Naive thymus-derived CD4-positive, alpha-beta T cell (primary cell): ENCODE measurements at places on chromosomes 4 and X. TPM values are rescaled to one million over a fixed set of nuclear protein-coding genes. Genes with fewer than 3 reads are reported as not detected.

GAGE12E gene
- not detected for total RNA-seq

MTNR1A gene
- total RNA-seq: not detected in 2 replicates

PABPC4L gene
- total RNA-seq: not detected

MED14 gene
- total RNA-seq: 48.2 TPM

PDGFC gene
- total RNA-seq: 2.0 TPM

NAA11 gene
- total RNA-seq: not detected in 2 replicates

SFRP2 gene
- total RNA-seq: not detected

FHDC1 gene
- 0.05 TPM for total RNA-seq

PDE6B gene
- total RNA-seq: 16.2 and 18.3 TPM in 2 replicates

TAF1 gene
- 86.7 TPM for total RNA-seq

DUSP21 gene
- not detected for total RNA-seq

F9 gene
- total RNA-seq: not detected

NRK gene
- not detected for total RNA-seq

PDLIM3 gene
- total RNA-seq: not detected

GC gene
- total RNA-seq: not detected

GRPR gene
- total RNA-seq: not detected

TMLHE gene
- total RNA-seq: 15.7 TPM

GAGE1 gene
- total RNA-seq: not detected

GRCh38 chr4:88803600-88804096, 106.0 kb upstream of the NAP1L5 start:
- H3K36me3 ChIP-seq: peaks cover 6% of the 10 kb centered on the region
- no peaks in the 10 kb centered on the region for H3K4me1 ChIP-seq
- no peak overlapping the region for H3K27ac ChIP-seq

- H3K27ac ChIP-seq: no peak overlapping the region
- H3K27me3 ChIP-seq: no peaks in the 10 kb centered on the region
These were observed 149.0 kb upstream of the SPOCK3 start for GRCh38 chr4:167383291-167383690.

- no peak overlapping the region for H3K27ac ChIP-seq
- DNase-seq: no peak
- H3K27me3 ChIP-seq: no peaks in the 10 kb centered on the region
- H3K36me3 ChIP-seq: no peaks in the 10 kb centered on the region
- no peak overlapping the region for H3K4me3 ChIP-seq
These were observed 80.8 kb upstream of the ANK2 start for GRCh38 chr4:112968451-112969159.

DNA sequence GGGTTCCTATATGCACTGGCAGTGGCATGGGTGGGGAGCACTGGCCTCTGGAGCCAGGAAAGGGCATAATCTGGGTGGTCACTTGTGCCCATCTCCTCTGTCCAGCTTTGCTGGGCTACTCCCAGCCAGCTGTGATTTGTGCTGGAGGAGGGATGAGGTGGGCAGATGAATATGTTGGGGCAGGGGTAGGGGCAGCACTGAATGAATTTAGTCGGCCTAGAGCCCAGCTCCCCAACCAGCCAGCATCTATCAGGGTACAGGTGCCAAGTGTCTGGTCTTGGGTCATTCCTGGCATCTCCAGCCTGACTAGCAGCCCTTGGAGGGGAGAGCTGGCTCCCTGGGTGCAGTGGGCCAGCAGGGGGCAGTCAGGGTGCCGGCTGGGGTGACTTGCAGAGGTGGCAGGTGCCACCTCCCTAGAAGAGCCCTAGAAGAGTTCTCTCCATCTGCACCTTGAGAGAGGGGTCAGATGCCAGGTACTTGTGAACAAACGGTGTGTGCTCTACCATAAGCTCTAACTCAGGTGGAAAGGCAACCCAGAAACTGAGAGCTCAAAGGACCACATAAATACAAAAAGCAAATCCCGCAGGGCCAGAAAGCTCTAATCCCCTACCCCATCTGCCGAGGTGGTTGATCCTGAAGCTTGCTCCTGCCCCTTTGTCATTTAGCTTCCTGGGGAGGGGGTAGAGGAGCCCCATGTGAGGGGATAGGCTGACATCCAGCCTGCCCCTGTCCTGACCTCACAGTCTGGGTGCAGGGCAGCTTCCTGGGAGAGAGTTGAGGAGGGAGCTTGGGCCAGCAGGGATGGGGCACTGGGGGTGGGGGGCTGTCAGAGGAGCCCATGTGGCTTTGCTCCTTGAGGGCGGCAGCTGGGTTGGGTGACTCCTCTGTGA, 2.2 kb downstream of the SORCS2 start:
- peaks cover 6% of the 10 kb centered on the region for H3K27me3 ChIP-seq
- DNase-seq: no peak
- no peaks in the 10 kb centered on the region for H3K36me3 ChIP-seq
- H3K4me1 ChIP-seq: no peaks in the 10 kb centered on the region

- DNase-seq: no peak
- H3K27me3 ChIP-seq: no peaks in the 10 kb centered on the region
- no peak overlapping the region for H3K4me3 ChIP-seq
- no peaks in the 10 kb centered on the region for H3K36me3 ChIP-seq
- no peak overlapping the region for H3K27ac ChIP-seq
These were observed 288.6 kb upstream of the LDB2 start for GRCh38 chr4:17187003-17187402.

- H3K4me3 ChIP-seq: no peak overlapping the region
- no peaks in the 10 kb centered on the region for H3K4me1 ChIP-seq
- no peaks in the 10 kb centered on the region for H3K27me3 ChIP-seq
- no peak overlapping the region for H3K27ac ChIP-seq
These were observed 25.8 kb upstream of the AMELX start for GRCh38 chrX:11267425-11267824.

- H3K27ac ChIP-seq: no peak overlapping the region
- H3K4me1 ChIP-seq: no peaks in the 10 kb centered on the region
- H3K4me3 ChIP-seq: no peak overlapping the region
- no peaks in the 10 kb centered on the region for H3K36me3 ChIP-seq
These were observed 65.9 kb upstream of the FSTL5 start for GRCh38 chr4:162229670-162230069.

- DNase-seq: no peak
- H3K27ac ChIP-seq: no peak overlapping the region
- no peaks in the 10 kb centered on the region for H3K27me3 ChIP-seq
- no peaks in the 10 kb centered on the region for H3K36me3 ChIP-seq
- H3K4me1 ChIP-seq: no peaks in the 10 kb centered on the region
These were observed 251.9 kb upstream of the KLF3 start for GRCh38 chr4:38411981-38412536.

- H3K36me3 ChIP-seq: no peaks in the 10 kb centered on the region
- H3K4me1 ChIP-seq: no peaks in the 10 kb centered on the region
- no peak for DNase-seq
These were observed 622.1 kb downstream of the SPRY1 start for GRCh38 chr4:124018383-124019317.

DNA sequence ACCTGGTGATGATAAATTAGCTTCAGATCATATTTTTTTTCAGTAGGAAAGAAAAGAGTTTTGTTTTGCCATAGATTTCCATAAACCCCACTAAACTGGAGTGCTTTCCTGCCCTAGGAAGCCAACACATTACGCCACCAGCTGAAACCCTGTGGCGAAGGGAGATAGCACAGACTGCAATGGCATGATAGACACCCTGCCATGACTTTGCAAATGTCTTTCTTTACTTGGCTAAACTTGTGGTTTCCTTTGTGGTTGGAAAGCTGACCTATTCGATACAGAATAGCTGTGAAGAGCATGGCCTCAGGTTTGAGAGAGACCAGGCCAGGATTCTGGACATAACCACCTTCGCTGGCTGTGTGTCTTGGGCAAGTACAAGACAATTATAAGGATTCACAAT, 19.1 kb downstream of the MFAP3L start:
- H3K36me3 ChIP-seq: no peaks in the 10 kb centered on the region
- no peaks in the 10 kb centered on the region for H3K27me3 ChIP-seq
- DNase-seq: no peak
- no peaks in the 10 kb centered on the region for H3K4me1 ChIP-seq

DNA sequence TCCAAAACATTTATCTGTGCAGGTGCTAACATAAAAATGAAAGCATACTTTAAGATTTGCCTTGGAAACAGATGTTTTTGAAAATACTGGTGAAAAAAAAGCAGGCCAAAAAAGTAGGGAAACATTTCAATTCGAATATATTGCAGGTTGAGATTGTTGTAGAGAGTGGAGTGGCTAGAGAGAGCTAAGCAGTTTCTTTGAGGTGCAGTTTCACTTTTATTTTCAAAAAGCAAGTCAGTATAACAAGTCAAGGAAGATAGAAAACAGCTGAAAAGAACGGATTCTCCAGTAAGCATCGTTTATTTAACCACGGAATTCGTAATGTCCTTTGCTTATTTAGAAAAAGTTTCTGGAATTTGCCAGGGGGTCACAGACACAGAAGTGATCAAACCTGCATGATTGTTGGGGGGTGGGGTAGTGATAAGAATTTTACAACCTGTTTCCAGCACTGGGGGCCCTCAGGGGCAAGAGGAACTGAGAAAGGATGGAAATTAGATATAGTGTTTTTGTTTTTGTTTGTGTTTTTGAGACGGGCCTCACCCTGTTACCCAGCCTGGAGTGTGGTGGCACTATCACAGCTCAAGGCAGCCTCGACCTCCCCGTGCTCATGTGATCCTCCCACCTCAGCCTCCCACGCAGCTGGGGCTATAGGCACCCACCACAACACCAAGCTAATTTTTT, 175.0 kb downstream of the TENM3 start:
- no peaks in the 10 kb centered on the region for H3K4me1 ChIP-seq
- H3K27ac ChIP-seq: no peak overlapping the region
- H3K27me3 ChIP-seq: no peaks in the 10 kb centered on the region

- no peak for DNase-seq
- no peak overlapping the region for H3K27ac ChIP-seq
- no peaks in the 10 kb centered on the region for H3K4me1 ChIP-seq
- H3K4me3 ChIP-seq: no peak overlapping the region
These were observed 83.5 kb downstream of the LNX1 start for GRCh38 chr4:53507671-53508286.

- no peaks in the 10 kb centered on the region for H3K27me3 ChIP-seq
- no peak for DNase-seq
- H3K27ac ChIP-seq: no peak overlapping the region
- H3K4me3 ChIP-seq: no peak overlapping the region
- H3K4me1 ChIP-seq: no peaks in the 10 kb centered on the region
These were observed 48.0 kb upstream of the NAP1L5 start for GRCh38 chr4:88745581-88746163.

- no peaks in the 10 kb centered on the region for H3K4me1 ChIP-seq
- no peak overlapping the region for H3K4me3 ChIP-seq
These were observed 84.1 kb downstream of the NHS start for GRCh38 chrX:17459008-17459611.
